ENCODE measurements at places on chromosomes 1 and 21.

DNA sequence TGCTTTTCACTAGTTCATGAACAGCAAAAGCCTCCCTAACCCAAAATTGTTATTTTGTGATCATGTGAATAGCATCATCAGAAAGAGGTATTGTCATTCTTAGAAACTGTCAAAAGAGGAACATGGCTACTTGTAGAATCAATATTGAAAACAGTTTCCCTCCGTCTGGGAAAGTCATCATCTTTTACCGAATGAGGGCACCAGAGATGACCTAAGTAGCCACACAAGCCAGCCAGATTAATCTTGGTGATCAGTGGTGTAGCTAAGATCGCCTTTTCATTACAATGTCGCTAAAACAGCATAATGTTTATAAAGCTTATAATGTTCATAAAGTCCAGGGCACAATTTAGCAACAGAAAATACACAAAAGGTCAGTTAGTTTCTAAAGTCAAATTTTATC is 136.1 kb downstream of the SIPA1L2 start:
- DNase-seq: no peak

DNA sequence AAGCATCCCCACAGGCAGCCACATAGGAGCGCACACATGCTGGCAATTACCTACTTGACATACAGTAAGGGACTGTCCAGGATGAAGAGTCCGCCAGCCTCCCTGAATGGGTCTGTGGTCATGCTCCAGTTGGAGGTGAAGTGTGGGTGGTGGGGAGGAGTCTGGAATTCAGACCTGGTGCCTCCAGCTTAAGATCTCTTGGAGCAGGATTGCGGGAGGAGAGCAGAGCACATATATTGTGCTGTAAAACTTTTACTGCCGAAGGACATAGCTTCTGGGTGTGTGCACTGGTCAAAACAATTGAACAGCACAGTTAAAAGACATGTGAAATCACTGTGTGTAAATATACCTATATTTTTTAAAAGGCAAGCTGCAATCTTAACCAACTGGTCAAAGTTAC is 17.9 kb downstream of the STK40 start:
- DNase-seq: no peak

DNA sequence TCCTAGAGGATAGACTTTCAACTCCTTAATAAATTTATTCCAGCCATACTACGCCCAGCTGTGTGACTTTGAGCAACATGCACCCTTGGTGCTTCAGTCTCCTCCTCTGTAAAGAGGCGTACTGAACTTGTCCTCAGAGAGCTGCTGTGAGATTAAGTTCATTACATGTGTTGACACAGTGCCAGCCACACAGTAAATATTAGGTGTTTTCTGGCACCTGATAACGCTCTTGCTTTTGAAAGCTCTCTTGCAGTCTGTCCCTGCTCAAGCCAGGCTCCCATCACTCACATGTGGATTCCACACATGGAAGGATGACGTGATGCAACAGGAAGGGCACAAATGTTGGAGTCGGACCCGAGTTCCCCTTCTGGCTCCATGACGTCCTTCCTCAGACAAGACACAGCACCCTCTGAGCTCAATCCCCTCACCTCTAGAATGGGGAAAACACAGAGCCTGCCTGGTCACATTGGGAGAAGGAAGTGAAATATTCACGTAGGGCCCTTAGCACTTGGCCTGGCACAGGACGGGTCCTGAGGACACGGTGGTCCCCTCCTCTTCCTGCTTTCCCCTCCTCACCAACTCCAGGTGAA is 7.7 kb downstream of the IFNLR1 start:
- DNase-seq: no peak

GRCh38 chr1:169620565-169620964 is 9.4 kb downstream of the SELP start:
- no peak for DNase-seq

- no peak for DNase-seq
Observed at GRCh38 chr1:34763142-34763781, 3.7 kb downstream of the GJB4 start.

DNA sequence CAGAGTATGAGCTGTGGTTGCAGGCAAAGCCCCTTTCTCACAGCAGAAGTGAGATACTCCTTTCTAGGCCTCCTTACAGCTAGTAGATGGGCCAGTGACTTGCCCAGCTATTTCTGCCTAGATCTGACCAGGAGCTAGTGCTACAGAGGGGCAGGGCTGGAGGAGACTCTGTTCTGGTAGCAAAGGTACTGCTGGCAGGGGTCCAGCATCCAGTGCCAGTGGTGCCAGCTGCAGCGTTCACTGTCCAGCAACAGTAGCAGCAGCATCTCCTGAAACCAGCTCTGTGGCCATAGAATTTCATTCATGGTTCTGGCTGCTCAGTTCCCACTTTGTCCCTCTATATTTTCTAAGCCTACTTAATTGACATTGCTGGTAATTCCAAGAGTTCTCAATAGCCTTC is 62.5 kb upstream of the CNN3 start:
- no peak for DNase-seq

GRCh38 chr21:27152996-27153395 is 186.1 kb upstream of the ADAMTS5 start:
- DNase-seq: no peak

DNA sequence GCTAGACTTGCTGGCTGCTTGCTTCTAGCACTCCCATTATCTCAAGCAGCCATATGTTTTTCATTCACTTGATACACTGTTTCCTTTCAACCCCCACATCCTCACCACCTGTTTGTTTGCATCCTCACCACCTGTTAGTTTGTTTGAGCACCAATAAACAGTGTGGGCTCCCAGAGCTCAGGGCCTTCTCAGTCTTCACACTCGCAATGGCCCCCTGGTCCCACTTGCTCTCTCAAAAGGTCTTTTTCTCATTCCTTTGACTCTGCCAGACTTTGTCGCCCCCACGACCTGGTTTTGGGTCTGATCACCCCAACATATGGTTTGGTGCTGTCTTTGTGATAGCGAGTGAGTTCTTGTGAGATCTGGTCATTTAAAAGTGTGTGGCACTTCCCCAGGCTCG is 6.2 kb upstream of the PADI4 start:
- no peak for DNase-seq

- DNase-seq: no peak
Observed at GRCh38 chr1:32447469-32448185, 17.2 kb upstream of the ZBTB8B start.

GRCh38 chr1:25836695-25837094 is 16.9 kb downstream of the MTFR1L start:
- no peak for DNase-seq

DNA sequence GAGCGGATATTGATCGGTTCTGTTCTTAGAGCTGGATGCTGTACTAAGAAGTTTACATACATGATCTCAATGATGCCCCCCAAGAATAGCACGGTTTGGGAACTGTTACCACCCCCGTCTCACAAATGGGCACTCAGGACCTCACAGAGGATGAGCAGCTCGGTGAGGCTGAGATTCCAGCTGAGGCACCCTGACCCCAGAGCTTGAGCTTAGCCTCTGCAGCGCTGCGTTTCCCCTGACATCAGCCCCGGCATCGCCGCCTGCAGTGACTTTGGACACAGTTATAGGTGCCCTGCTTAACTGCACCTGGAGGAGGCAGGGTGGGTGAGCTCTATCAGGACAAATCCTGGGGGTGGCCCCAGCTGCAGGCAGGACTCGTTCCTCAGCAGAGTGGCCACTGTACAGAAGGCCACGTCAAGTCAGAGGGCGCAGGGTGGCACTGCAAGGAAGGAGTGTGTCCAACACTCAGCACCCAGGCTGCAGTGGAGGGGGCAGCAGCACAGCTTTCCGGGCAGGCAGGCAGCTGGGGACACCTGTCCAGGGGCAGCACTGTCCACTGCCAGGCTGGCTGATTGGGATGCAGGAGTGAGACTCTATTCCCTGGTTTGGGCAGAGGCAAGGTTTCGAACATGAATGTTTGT is 65.8 kb upstream of the ABCG1 start:
- no peak for DNase-seq
